ENCODE measurements at places on chromosomes 6 and 20.

- no peak for DNase-seq
These were observed 184.2 kb upstream of the BMP2 start for GRCh38 chr20:6583134-6583738.

GRCh38 chr6:167858086-167858591 lies 31.4 kb downstream of the AFDN start:
- no peak for DNase-seq

DNA sequence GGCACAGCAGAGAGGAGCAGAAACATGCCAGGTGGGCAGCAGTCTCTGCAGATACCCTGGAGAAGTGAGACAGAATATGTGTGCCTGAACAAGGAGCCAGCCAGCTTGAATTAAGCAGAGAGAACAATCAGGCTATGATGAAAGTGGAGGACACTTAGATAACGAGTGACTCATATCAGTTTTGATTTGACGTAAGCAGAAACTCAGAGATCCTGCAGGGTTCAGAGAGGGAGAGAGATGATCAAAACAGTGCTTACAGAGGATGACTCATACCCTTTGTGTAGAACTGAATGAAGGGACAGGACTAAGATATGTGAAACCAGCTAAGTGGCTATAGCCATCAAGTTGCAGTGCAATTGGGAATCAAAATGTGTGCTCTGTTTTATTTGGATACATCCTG lies 300.7 kb downstream of the TENT5A start:
- DNase-seq, result no peak

DNA sequence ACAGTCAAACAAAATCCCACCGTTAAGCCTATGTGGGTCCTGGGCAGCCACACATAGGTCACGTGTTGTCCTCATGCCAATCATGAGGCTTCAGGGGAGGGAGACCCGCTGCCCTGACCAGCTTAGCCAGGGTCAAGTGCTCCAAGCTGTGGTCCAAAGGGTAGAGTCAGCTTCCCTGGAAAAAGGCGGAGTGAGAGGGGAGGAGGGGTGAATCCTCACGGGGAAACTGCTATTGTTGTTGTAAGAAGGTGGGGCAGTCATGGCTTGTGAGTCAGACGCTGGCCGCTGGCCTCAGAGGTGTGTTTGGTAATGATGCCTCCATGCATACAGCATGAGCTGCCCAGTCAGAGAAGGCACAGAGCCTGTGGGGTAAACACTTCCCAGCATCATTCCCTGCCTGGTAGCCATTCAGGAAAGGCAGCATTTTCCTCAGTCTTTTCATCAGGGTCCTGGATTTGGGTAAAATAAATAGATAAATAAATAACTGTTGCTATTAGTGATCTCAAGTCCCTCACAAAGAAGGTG lies 8.7 kb downstream of the CST3 start:
- no peak for DNase-seq

- no peak for DNase-seq
These were observed 55.6 kb downstream of the EZR start for GRCh38 chr6:158763434-158764182.

- DNase-seq, result no peak
These were observed 2.1 kb downstream of the TMEM14B start for GRCh38 chr6:10749734-10750133.

DNA sequence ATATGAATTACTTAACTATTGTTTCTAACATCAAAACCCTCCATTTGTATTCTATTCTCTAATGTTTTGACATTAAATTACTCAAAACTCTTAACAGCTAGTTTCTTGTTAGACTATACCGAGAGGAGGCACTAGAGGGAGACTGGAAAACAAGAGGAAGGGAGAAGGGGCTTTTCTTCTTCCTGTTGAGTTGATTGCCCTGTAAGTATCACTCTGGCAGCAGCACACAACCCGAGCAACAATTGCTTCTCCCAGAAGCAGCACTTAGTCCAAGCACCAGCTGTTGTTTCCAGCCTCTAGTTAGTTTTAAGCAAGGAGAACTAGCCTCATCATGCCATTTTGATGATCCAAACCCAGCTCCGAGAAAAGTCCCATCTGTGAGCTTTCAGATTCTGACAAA lies 603.8 kb downstream of the PRKN start:
- no peak for DNase-seq

DNA sequence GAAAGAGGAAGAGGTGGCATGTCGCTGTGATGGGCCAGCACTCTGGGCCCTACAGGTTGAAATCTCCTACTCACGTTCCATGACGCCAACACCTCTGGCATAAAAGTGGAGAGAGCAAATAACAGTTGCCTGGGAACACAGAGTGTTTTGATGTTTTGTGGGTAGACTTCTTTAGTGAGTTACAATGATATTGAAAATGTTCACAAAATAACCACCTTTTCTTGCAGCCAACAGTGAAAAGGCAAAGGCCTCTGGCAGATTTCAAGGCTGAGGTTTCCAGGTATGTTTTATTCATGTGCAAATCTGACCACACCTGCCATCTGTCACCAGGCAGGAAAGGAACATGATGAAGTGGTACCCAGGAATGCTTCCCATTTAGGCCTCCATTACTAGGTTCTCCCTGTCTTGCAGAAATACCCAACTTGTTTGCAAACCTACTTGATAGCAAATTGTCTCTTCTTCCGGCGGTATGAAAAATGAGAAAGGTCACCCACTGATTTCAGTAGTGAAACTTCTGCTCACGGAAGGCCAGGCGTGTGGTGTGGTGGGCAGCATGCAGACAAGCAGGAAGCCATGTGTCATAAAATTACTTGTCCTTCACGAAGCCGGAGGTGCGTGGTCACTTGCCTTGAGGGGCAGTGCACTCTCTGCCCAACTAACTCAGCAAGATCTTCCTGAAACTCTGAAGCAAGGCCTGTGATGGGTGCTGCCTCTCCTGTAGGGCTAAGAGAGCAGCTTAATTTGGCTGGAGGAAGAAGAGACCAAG lies 299.1 kb upstream of the PRDM1 start:
- DNase-seq, result no peak

DNA sequence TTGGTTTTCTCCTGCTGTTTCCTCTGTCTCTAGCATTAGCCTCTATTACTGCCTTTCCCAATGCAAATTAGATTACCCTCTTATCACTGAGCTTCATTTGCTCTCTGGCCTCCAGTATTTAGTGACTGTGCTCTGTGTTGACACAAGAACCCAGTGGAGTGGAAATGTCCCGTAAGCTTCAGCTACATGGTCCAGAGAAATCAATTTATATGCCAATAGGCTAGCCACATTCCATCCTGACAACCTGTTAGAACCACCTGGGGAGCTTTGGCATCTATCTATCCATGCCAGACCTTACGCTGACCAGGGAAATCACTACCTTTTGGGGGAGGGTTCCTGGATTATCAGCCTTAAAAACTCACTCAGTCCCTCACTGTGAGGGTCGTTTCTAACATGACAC lies 459.6 kb downstream of the UTRN start:
- no peak for DNase-seq

- DNase-seq, result no peak
These were observed 45.6 kb downstream of the LYRM4 start for GRCh38 chr6:5215159-5215558.

- no peak for DNase-seq
These were observed 183.1 kb downstream of the ADGB start for GRCh38 chr6:146781836-146782235.

DNA sequence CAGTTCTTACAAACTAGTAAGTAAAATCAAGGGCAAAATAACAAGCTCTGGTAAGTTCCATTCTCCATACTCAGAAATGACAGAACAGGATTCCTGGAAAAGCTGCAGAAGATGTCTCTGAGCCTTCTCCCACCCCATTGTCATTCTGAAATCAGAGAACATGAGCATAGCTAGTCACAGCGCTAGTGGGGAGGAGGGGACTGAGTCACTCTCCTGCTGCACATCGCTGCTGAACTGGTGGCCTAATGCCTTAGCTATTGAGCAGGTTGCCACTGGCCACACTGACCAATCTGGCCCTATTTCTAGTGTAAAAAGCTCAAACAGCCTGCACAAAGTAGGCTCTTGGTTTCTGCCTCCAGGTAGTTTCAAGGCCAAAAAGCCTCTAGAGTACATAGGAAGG lies 26.1 kb upstream of the RIPPLY2 start:
- no peak for DNase-seq

DNA sequence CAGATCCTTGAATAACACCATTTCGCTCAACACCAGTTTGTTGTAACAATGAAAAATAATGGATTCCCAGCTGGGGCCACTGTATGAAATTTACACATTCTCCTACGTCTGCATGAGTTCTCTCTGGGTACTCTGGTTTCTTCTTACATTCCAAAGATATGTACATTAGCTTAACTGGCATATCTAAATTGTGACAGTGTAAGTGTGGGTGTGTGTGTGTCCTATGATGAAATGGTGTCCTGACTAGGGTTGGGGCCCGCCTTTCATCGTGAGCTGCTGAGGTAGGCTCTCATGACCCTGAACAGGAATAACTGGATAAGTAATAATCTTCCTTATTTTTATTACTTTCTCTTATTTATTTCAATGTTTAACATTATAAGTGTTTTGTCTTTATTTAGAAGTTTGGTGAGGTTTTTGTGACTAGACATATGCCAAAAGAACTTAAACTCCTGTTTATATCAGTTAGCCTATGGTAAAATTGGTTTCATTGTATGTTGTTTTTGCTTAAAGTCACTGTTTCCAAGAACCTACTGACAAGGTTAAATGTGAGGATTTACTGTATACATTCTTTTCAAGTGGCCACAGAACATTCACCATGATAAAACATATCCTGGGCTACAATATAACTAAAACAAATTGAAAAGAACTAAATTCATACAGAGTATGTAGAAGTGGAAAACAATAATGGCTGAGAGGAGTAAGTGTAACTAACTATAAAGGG lies 42.4 kb downstream of the RBL1 start:
- no peak for DNase-seq

DNA sequence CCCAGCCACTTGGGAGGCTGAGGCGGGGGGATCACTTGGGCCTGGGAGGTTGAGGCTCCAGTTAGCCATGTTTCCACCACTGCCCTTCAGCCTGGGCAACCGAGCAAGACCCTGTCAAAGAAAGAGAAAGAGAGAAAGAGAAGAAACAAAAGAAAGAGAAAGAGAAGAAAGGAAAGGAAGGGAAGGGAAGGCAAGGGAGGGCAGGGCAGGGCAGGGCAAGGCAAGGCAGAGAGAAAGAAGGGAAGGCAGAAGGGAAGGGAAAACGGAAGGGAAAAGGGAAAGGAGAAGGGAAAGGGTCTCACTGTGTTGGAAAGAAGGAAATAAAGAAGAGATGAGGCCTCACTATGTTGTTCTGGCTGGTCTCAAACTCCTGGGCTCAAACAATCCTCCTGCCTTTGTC lies 47.8 kb upstream of the PBOV1 start:
- no peak for DNase-seq

GRCh38 chr6:108988296-108988695 lies 106.3 kb downstream of the SESN1 start:
- no peak for DNase-seq

- DNase-seq, result peak; percentile 42
These were observed 539.1 kb downstream of the CD83 start for GRCh38 chr6:14656649-14657048.

DNA sequence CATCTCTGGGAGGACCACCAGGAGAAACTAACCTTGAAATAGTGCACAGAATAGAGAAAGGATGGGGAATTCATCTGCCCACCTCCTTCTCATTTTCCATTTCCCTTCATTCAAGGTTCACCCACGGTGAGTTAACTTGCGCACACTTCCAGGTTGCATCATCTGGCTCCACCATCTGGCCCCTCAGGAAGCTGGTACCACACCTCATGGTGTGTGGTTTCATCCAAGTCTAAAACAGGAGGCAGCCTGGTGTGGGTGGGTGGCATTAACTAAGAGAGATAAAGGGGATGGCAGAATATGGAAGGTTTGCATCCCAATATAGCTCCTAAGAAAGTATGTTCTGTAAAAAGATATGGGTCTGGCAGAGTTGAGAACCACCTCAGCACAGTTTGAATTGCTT lies 3.8 kb downstream of the ZNF334 start:
- peak; percentile 6 for DNase-seq

DNA sequence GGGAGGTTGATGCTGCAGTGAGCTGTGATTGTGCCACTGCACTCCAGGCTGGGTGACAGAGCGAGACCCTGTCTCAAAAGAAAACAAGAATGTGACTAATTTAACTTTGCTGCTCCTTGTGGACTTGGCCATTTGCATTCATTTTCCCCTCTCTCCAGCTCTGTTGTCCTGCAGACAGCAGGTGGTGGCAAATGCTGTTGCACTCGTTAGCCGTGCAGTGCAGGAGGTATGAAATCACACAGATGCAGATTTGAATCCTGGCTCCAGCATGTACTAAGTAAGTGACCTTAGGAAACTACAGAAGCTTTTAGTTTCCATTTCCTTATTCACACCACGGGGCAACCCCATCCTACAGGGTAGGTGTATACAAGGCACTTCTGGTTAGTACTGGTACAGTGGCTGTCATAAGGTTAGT lies 9.6 kb upstream of the BEND3 start:
- no peak for DNase-seq

GRCh38 chr6:137745321-137745720 lies 121.7 kb upstream of the TNFAIP3 start:
- DNase-seq, result no peak

DNA sequence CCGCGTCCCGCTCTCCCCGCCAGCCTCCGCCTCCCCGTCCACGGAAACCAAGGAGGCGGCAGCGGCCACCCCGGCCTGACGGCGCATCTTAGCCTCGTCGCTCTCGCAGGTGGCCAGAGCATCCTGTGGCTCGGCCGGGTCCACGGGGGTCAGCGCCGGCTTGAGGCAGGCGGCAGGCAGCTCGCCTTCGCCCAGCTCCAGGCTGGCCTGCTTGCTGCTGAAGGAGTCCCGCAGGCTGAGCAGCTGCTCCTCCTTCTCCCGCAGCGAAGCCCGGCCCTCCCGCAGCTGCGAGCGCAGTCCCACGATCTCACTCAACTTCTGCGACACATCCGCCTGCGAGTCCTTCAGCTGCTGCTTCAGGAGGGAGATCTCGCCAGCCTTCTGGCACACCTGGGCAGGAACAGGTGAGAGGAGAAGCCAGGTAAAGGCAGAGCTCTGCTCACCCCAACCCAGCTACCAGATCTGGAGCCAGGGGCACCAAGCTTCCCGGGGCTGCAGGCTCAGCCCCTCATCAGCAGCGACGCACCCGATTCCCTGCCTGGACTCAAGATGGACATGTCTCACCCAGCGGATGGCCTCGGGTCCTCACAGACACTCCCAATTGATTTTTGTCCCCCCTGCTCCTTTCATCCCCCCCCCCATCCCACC lies 5.2 kb upstream of the FASTKD5 start:
- no peak for DNase-seq

DNA sequence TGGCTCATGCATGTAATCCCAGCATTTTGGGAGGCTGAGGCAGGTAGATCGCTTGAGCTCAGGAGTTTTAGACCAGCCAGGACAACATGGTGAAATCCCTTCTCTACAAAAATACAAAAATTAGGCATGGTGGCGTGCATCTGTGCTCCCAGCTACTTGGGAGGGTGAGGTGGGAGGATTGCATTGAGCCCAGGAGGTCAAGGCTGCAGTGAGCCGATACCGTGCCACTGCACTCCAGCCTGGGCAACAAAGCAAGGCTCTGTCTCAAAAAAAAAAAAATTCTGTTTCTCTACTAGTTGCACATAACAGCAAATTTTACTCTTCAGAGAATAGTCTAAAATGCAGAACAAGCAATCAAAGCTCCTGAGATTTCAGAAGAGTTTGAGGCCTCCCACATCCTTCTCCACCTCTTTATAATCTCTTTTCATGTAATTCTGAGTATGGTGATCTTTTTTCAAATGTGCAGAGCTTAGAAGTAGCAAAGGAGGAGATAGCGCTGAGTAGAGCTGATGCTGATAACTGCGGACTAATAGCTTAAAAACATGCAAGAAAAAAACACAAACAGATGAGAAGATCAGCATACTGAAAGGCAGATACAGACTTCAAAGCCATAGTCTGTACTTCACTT lies 23.3 kb downstream of the LRRN4 start:
- DNase-seq, result no peak
